Liver (tissue), 10 donors: ENCODE measurements at places on chromosomes 6 and 20. TPM values are rescaled to one million over a fixed set of nuclear protein-coding genes. Genes with fewer than 3 reads are reported as not detected.

Gene TGM3
- total RNA-seq: 0.05 TPM

DNA sequence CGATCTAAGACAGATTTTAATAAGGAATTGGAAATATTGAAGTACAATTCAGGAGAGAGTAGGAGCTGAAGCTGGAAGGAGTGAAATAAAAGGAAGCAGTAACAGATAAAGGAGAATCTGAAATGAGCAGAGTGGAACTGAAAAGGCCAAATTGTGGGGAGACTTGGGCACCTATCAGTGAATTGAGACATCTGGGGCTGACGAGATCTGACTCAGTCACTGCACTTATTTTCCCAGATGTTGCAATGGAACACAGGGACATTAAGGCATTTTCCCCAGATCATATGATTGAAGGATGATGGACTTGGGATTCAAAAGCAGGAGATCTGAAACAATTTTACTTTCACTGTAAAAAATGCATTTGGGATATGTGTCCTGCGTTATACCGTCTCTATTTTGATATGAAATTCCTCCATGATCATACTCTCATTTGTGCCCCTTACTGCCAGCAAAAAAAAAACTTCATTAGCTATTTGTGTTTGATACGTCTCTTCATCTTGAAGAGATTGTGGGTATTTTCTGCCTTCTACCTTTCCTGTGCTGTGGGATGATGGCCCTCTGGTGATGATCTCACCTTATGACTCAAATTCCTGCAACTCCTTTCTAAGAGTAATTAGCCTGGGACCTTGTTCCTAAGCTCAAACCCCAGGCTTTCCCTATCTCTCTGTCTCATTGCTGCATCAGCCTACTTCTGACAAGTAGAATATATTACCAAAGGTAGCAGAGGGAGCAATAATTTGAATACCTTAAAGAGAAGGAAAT is 278.5 kb upstream of the MAN1A1 start:
- no peak for DNase-seq

DNA sequence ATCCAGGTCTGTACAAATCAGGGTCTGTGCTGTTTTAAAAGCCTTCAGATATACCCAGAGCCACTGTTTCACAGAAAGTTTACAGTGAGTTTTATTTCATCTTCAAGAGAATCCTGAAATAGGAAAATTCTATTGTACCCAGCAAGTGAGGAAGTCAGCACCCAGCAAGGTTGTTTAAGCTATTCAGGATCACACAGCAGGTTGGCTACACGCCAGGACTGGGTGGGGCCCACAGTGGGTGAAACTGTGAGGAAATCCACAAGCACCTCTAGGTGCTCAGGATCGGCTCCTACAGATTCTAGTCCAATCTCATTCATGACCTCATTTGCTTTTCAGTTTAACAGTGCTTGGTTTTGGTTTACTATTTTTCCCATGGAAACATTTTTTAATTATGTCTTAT is 128.9 kb downstream of the SYNDIG1 start:
- peak; percentile 27 for DNase-seq

GRCh38 chr20:25372584-25373336 is 17.9 kb downstream of the ABHD12 start:
- DNase-seq: no peak

GRCh38 chr6:85561750-85562357 is 31.8 kb downstream of the SNX14 start:
- DNase-seq: no peak

- no peak for DNase-seq
Measured at GRCh38 chr6:25939593-25939992, 9.1 kb upstream of the SLC17A2 start.

DNA sequence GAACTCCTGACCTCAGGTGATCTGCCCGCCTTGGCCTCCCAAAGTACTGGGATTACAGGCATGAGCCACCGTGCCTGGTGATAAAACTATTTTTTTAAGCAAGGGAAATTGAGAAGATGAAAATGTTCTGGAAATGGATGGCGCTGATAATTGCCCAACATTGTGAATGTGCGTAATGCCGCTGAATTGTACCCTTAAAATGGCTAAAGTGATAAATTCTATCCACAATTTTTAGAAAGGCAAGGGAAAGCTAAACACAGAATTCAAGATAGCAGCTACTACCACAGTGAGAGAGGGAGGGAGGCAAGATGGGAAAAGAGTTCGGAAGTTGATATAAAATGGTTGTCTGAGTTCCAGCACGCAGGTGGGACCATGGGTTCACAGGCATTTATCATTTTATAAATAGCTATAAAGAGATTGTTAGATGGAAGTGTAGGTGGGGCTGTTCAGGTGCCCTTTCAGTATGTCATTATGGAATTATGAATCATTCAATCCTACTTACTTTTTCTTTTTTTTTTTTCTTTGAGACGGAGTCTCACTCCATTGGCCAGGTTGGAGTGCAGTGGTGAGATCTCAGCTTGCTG is 8.3 kb downstream of the RIPOR3 start:
- DNase-seq: no peak
